ENCODE measurements at places on chromosomes 6 and 20.
A peak's percentile ranks its signal among the peaks of the same experiment; 100 is the strongest.

- DNase-seq: peak; percentile 96
Measured at GRCh38 chr6:15715060-15715459, 52.2 kb upstream of the DTNBP1 start.

DNA sequence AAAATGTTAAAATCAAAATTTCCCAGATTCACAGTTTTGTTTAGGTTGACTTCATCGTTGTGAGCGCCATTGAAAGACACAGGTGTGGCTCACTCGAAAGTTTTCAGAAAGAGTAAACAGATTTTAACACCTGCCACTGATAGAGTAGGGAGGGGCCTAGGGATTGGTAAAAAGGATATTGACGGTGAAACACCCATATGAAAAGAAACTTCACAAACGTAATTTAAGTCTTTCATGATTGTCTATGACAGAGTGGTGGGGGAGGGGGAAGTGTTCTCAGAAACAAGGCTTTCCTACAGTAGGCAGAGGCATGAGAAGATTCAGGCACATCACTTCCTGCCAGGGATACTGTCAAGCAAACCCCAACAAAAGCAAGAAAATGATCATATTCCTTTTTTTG, 101.4 kb downstream of the PERP start:
- DNase-seq: no peak

GRCh38 chr6:139311831-139312230, 20.0 kb upstream of the TXLNB start:
- DNase-seq: no peak

GRCh38 chr6:166955865-166956443, 396 bp downstream of the RNASET2 start:
- peak; percentile 64 for DNase-seq

DNA sequence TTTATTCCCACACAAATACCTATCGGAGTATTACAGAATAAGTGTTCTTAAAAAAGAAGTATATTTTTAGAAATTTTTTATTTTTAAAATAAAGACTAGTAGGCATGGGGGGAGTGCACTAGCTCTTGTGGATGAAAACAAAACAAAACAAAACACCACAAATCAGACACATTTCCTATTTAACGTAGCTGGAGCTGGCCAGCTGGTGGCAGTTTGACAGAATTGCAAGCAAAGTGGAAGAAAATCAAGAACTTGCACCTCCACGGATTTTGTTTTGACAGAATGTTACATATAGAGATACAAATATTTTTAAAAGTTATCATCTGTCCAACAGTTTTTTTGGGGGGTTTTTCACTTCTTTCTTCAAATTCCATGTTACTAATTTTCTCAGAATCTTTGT, 63.6 kb upstream of the SNRPB2 start:
- no peak for DNase-seq
